ENCODE measurements at places on chromosomes 2 and 18.

GRCh38 chr2:3492951-3493614 lies 26.2 kb downstream of the ADI1 start:
- no peak for DNase-seq

GRCh38 chr2:236264256-236264655 lies at the start of gene ASB18:
TSS of gene ASB18 (minus strand) at chr2:236264406. CDS start at chr2:236264345, 61 bp downstream.
- DNase-seq: no peak

GRCh38 chr18:65753520-65753919 lies 2.7 kb downstream of the CDH7 start:
- peak; percentile 91 for DNase-seq

GRCh38 chr18:76821875-76822505 lies 367 bp upstream of the ZNF236 start:
- peak; percentile 60 for DNase-seq

DNA sequence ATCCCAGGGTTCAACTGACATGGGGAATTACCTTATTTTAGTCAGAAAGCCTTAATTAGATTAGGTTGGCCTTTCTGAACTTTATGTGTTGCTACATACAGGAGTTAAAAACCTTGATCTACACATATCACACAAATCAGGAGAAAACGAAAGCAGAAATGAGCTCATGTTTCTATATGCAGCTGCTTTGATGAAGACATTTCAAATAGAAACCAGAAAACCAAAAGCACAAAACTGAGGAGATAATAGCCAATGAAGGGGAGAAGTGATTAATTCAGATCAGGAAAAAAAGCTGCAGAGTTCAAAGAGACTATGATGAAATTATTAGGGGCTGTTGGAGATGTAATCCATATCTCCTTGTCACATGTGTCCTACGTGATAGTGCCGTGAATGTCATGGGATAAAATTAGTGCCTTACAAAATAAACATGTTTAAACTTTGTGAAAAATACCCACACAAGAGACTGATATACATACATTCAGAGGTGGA lies 255.0 kb downstream of the CAMKMT start:
- DNase-seq: no peak

GRCh38 chr2:101135412-101136296 lies 15.5 kb downstream of the TBC1D8 start:
- no peak for DNase-seq

GRCh38 chr2:109208071-109208950 lies 79.3 kb downstream of the SH3RF3 start:
- DNase-seq: no peak

DNA sequence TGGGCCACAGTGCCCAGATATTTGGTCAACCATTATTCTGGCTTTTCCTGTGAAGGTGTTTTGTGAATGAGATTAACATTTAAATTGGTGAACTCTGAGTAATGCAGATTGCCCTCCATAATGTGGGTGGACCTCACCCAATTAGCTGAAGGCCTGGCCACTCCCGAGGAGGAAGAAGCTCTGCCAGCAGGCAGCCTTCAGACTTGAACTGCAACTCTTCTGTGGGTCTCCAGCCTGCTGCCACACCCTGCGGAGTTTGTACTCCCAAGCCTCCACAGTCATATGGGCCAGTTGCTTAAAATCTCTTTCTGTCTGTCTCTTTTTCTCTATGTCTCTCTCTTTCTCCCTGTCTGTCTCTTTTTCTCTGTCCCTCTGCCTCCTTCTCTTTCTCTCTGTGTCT lies 262.7 kb downstream of the MYCN start:
- DNase-seq: no peak

GRCh38 chr2:186992597-186992996 lies 143.6 kb upstream of the ZSWIM2 start:
- no peak for DNase-seq

GRCh38 chr2:47086054-47086471 lies 69.0 kb downstream of the STPG4 start:
- DNase-seq: no peak

GRCh38 chr2:217833439-217833838 lies 169.4 kb downstream of the TNS1 start:
- DNase-seq: no peak

DNA sequence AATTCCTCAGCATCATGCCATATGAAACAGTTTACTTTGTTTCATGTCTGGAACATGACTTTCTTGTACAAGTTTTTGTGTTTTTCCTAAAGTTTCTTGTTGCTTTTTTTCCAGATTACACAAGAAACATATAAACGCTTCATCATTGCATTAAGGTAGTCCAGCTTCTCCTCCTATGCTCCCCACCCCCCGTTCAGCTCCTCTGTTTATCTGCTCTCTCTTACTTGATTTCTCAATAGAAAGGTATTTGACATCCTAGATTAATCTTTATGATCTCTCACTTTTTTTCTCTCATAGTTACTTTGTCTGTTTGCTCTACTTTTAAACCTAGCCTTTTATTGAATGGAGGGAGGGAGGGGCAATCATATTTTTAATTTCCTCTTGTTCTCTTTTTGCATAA lies 25.4 kb downstream of the SLC40A1 start:
- DNase-seq: no peak

GRCh38 chr2:104597942-104598341 lies 256.0 kb upstream of the POU3F3 start:
- no peak for DNase-seq

GRCh38 chr2:216856406-216857065 lies 3.3 kb downstream of the TNP1 start:
- no peak for DNase-seq

GRCh38 chr2:58918141-58918540 lies 677.0 kb upstream of the FANCL start:
- no peak for DNase-seq

DNA sequence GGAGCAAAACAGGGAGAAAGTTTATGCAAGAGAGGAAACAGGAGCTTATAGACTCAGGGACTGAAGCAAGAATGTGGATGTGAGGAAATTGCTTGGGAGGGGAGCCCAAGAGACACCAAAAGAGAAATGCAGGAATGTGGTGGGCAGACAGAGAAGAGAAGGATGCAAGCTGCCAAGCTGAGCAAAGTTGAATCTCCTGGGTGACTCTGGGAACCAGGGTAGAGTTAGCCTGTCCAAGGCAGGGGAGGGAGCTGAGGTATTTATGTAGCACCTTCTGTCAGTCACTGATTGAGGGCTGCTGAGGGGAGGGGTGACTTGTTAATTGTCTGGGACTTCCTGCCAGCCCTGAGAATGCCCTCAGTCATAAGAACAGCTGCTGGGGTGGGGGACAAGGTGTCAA lies 464.3 kb downstream of the NBAS start:
- DNase-seq: no peak

DNA sequence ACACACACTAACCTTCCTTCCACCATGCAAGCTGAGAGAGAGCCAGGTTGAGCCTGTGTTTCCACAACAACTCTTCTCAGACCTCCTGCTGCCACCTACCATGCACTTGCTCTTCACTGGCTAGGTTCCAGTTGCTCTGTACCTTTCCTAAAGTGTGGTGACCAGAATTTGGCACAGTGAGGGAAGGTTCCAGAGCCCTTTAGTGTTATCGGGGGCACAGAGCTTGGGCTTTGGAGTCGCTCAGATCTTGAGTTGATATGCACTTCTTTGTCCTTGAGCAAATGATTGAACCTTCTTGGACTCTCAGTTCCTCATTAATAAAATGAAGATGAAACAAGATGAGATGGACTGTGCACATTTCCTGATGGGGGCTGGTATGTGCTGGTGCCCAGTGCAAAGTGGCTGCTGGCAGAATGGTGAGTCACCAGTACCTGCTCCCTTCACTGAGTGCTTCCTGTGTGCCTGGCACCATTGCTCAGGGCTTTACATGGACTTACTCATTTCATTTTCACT lies 47.1 kb downstream of the NEDD4L start:
- DNase-seq: no peak

- no peak for DNase-seq
Measured at GRCh38 chr18:34633368-34633767, 76.7 kb upstream of the DTNA start.

- DNase-seq: no peak
Measured at GRCh38 chr2:170314744-170315447, 136.9 kb downstream of the MYO3B start.

DNA sequence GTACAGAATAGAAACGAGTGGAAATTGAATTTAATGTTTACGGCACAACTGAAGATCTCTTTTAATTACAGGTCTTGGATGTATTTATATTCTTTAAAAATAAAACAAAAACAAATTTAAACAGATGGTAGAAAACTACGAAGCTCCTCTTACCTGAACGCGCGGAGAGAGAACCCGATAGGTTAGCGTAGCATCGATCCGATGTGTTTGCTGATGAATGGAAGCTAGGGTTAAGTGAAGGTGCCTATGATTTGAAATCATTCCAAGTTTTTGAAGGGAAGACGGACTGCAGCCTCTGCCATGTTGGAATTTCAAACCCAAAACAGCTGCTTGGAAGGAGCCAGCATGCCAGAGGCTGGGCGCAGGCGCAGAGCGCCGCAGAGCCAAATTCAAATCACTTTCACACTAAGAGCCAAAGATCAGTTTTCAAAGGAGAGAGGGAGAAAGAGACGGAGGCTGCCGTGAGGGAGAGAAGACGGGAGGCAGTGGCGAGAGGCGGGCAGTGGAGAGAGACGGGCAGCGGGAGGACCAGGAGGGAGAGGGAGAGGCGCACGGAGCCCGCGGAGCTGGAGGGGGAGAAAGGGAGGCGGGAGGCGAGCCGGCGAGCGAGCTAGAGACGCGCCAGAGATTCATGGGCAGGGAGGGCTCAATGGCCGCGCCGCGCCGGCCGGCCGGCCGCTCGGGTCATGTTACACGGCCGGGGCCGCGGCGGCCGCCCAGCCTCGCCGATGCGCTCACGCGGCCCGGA lies at the start of gene FIGN:
TSS of gene FIGN (minus strand) at position 324 of the 748 bp plus-strand sequence. CDS start 1,081 bp downstream, outside the sequence.
- peak; percentile 86 for DNase-seq

- DNase-seq: peak; percentile 81
Measured at GRCh38 chr2:130797493-130798435, 39.0 kb upstream of the ARHGEF4 start.

DNA sequence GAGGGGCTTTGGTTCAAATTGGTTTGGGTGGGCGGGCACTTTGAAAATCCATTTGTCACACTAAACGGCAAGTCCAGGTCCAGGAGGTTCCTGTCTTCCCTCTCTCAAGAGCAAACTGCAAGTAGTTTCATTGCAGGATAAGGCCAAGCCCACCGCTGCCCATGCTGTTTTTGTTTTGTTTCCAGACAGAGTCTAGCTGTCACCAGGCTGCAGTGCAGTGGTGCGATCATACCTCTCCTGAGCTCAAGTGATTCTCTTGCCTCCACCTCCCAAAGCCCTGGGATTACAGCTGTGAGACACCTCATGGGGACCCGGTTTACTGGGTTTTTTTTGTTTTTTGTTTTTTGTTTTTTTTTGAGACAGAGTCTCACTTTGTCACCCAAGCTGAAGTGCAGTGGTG lies 1.8 kb upstream of the CYBRD1 start:
- no peak for DNase-seq

- no peak for DNase-seq
Measured at GRCh38 chr18:56709463-56709862, 58.3 kb downstream of the WDR7 start.

DNA sequence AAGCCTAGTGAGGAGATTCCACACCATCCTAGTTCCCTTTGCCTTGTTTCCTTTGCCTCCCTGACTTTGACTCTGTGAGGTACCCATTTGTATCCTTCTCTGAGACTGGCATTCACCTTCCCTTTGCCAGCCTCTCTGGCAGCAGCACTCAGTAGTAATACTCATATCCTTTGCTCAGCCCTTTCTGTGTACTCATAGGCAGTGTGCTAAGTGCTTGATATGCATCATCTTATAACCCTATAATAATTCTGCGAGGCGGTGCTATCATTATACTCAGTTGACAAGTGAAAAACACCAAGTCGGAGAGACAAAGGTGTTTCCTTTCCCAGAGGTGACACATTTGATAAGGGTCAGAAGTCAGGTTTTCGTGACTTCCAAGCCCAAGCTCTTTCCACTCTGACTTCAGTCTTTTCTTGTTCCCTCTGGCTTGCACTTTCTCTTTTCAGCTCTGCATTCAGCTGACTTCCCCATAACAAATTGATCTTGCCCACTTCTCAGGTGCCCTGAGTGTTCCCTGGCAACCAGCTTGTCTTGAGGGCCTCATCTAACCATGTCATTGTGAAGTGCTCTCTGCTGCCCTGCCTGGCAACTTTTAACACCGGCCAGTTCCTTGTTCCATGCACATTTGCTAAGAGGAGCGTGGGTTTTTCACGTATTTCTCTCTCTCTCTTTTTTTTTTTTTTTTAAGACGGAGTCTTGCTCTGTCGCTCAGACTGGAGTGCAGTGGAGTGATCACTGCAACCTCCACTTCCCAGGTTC lies 94.5 kb upstream of the UPP2 start:
- DNase-seq: no peak

- no peak for DNase-seq
Measured at GRCh38 chr18:26993568-26993967, 128.1 kb upstream of the AQP4 start.

GRCh38 chr2:43877782-43878464 lies 39.2 kb downstream of the ABCG8 start:
- DNase-seq: peak; percentile 74

GRCh38 chr18:46767217-46767616 lies 10.4 kb upstream of the ST8SIA5 start:
- no peak for DNase-seq

DNA sequence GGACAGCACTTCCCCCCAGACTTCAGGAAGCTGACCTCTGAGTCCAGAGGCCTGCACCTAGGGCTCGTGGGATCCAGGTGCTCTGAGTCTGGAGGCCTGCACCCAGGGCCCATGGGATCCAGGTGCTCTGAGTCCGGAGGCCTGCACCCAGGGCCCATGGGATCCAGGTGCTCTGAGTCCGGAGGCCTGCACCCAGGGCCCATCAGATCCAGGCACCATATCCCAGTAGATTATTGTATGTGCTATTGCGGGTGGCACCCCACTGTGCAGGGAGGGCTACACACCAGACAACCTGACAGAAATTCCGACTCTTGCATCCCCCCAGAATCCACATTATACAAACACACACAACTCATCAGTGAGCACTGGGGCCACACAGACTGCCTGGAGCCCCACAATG lies 515.2 kb downstream of the EIPR1 start:
- DNase-seq: no peak

DNA sequence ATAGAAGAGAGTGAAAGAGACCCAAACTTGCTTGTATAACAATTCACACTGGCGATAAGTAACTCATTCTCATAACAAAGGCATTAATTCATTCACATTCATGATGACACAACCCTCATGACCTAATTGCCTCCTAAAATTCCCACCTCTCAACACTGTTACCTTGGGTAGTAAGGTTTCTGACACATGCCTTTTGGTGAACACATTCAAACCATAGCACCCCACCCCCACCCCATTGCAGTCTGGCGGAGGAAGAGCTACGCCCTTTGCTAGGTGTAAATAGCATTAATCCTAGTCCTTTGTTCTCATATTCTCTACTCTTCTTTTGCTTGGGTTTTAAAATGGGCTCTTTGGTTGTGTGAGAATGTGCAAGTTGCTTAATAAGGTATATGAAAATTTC lies 361.5 kb downstream of the DSEL start:
- no peak for DNase-seq

DNA sequence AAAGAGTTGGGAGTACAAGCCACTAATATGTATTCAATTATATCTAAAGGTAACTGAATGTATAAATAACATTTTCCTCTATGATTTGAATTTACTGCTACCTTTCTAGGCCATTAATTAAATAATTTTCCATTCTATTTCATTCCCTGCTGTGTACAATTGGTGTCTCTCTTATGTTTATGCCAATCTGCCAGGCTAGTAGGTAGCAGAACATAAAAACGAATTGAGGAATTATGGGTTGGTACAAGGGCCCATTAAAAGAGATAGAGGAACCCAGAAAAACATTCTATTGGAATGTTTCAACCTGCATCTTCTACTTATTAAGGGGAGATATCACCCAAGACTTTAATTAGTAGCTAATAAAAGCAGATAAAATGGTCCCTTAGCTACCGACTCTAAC lies 32.2 kb downstream of the AKAIN1 start:
- DNase-seq: no peak

- DNase-seq: no peak
Measured at GRCh38 chr2:176445956-176446355, 176.7 kb downstream of the MTX2 start.
